Femur (tissue), 1 donor: ENCODE measurements at places on chromosomes 5 and 9.

DNA sequence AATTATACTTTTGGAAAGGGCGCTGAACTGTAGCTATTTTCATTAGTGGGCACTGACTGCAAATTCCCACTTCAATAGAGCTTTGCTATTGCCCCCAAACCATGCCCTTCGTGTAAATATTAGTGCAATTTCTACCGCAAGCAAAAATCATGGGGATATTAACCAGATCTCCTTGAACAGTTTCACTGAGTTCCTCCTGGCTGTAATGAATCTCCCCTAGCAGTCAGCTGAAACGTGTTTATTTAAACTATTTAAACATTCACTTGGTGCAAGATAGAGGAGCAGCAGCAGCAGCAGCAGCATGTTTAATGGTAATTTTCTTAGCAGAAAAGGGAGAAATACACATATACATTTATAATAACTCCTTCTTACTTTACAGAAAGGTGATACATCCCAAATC is 54.4 kb downstream of the ARRDC3 start:
- no peak for DNase-seq

GRCh38 chr5:144089401-144090021 is 80.9 kb downstream of the YIPF5 start:
- DNase-seq: no peak

DNA sequence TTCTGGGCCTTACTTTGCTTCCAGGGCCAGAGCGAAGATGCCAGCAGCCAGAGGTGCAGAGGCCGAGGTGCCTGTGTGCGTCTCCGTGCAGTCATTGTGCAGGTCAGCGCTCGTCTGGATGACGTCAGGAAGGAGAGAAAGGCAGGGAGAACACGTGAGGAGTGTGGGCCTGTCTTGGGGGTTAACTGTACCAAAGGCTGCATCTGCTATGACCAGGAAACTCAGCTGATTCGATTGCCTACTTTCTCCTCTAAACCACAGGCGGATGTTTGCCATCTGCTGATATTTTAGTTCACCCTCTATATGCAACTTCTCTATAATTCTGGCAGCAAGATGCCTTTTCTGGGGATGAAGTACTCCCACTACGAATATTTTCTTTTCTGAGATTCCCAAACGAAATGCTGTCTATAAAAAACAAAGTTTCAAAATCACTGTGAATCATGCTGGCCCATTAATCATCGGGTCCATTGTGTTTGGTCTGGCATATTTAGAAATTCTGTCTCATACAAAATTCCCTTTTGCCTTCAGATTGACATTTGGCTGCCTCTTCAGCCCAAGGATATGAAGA is 24.8 kb downstream of the PCSK1 start:
- DNase-seq: no peak

DNA sequence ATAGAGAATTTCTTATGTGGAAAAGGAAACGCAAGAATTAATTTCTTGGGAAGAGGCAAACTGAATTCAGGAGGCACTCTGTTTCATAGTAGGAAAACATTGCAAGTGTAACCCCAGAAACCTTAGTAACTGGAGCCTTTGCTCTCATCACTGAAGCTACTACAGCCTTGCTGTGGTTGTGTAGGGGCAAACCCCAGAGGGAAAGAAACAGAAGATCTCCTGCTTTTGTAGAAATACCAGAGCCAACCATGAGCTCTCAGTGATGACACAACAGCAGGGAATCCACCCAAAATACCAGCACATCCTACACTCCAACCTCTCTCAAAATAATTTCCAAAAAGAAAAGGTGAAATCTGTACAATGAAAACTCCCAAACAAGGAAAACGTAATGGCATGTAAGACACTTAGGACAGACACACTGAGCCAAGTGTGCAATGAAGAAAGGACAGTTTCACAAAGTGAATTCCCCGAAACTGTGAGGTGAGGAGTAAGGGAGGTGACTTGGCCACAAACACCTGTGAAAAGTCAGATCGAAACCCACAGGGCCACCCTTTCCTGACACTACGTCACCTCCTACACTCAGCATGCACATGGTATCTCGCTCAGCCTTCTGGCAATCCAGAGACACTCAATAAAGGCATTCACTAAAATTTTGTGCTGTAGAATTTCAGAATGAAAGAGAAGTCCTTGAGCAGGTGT is 8.5 kb upstream of the ACSL6 start:
- DNase-seq: no peak

DNA sequence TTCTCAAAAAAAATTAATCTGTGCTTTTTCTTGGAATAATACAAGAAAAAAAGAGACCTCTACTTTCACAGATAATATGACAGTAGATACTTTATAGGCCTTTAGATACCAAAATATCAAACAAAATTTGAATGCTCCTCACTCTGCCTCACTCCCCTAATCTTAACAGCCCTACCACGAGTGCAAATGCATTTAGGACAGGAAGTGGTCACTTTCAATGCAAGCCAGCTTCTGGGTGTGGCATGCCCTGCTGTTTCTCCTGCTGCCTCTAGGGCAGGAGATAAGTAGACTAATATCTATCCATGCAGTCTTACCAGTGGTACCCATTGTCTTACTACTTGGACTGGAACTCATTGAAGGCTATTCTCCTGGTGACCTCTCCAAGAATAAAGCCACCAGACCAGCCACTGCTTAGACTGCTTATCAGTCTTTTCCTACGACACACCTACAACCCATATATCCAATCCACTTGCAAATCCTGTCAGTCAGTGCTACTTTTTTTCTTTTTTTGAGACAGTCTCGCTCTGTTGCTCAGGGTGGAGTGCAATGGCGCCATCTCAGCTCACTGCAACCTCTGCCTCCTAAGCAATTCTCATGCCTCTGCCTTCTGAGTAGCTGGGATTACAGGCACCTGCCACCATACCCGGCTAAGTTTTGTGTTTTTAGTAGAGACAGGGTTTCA is 23.0 kb downstream of the FRRS1L start:
- no peak for DNase-seq

GRCh38 chr5:36363744-36364143 is 62.0 kb upstream of the RANBP3L start:
- DNase-seq: no peak

DNA sequence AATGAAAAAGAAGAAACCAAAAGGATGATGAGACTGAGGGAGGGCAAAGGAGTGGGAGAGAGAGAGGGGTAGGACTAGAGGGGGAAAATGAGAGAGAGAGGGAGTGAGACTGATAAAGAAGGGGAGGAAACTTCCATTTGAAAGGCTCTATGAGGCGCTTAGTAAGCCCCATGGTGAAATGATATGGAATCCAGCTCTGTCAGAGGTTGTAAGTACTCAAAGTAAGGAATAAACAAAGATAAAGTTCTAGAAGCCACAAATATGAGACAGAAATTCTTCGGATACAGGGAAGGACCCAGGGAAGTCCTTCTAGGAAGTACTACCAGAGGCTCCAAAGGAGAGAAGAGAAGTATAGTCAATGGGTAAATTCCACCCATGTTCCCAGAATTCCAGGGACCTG is 21.7 kb upstream of the VLDLR start:
- DNase-seq: no peak

GRCh38 chr5:146962801-146963355 is 84.3 kb upstream of the PPP2R2B start:
- no peak for DNase-seq

DNA sequence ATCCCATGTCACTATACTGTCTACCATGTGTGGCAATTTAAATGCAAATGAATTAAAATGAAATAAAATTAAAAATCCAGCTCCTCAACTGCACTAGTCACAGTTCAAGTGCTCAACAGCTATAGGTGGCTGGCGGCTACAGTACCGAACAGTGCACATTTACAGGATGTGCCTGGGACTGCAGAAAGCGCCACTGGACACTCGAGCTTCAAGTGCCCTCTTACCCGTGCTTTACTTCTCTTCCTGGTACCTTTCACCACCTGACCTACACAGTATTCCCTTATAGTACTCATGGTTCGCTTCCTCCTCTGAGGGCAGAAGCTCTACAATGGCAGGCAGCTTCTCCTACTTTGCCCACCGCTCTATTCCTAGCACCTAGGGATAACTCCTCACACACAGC is 166.6 kb downstream of the FANCC start:
- no peak for DNase-seq

GRCh38 chr9:19208653-19209052 is 21.8 kb upstream of the DENND4C start:
- no peak for DNase-seq

DNA sequence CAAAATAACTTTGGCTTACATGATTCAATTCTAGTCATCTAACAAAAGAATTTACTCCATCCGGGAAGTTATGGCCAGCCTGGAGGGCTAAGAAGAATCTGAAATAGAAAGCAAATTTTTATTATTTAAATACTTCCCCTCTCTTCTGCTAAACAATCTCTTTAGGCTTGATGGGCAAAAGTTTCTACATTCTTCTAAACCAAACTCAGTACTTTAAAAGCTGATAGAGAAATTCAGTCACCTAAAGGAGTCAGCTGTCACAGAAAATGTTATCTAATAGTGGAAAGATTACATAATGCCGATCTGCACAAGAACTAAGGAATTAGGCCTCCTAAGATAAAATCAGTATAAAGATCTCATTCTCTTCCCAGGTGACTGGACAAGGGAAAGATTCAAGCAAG is 32.4 kb downstream of the GNAQ start:
- no peak for DNase-seq

DNA sequence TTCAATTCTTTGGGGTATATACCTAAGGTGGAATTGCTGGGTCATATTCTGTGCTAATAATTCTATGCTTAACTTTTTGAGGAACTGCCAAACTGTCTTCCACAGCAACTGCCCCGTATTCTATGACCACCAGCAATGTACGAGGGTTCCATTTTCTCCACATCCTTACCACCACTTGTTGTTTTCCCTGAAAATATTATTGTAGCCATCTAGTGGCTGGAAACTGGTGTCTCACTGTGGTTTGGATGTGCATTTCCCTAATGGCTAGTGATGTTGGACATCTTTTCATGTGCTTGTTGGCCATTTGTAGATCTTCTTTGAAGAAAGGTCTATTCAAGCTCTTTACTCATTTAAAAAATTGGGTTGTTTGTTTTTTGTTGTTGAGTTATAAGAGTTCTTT is 30.7 kb downstream of the MSX2 start:
- DNase-seq: no peak

GRCh38 chr5:97163360-97163764 is 19.7 kb downstream of the RIOK2 start:
- no peak for DNase-seq

GRCh38 chr5:52731274-52732027 is 56.3 kb upstream of the ITGA1 start:
- DNase-seq: no peak
